ENCODE measurements at places on chromosomes 5 and 9.

GRCh38 chr5:115516372-115516771, 28.2 kb downstream of the FEM1C start:
- no peak for DNase-seq

- no peak for DNase-seq
These were observed 36.4 kb upstream of the TBC1D2 start for GRCh38 chr9:98291820-98292219.

DNA sequence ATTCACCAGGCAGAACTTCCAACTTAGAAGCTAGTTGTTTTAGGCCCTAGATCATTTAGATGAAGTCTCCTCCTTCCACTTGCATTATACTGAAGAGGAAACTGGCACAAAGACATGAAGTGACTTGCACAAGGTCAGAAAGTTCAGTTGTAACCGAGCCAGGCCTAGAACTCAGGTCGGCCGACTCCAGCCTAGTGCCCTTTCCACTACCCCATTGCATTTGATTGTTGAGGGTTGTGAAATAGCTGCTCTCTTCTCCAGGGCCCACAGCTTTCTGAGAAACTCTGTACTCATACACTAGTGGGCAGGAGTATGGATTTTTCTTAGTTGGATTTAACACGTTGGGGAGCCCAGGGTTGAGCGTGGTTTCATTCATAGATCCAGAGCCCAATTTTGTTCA, 5.6 kb downstream of the ZNF462 start:
- DNase-seq: peak; percentile 45

DNA sequence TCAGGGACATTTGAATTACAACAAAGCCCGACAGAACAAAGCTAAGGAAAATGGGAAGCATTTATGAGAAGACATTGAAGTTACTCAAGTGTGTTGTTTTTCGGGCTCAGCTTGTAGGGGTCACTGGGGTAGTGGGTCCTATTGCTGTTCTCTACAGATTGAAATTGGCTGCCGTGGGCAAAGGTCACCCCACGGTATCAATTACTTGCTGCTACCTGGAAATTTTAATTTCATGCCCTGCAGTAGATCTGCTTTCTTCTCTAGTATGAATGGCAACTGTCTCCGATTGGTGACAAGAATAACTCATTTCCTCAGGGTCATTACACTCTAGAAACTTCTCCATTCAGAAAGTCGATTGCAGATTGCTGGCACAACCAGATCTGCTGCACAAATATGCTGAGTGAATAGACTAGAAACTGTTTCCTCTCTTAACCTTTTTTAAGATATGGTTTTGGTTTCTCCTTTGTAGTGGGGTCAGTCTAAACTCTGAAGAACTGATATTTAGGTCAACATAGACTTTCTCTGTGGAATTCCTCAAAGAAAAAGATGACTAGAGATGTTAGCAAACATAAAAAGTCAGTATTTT, 454.1 kb downstream of the ARHGEF28 start:
- DNase-seq: no peak

DNA sequence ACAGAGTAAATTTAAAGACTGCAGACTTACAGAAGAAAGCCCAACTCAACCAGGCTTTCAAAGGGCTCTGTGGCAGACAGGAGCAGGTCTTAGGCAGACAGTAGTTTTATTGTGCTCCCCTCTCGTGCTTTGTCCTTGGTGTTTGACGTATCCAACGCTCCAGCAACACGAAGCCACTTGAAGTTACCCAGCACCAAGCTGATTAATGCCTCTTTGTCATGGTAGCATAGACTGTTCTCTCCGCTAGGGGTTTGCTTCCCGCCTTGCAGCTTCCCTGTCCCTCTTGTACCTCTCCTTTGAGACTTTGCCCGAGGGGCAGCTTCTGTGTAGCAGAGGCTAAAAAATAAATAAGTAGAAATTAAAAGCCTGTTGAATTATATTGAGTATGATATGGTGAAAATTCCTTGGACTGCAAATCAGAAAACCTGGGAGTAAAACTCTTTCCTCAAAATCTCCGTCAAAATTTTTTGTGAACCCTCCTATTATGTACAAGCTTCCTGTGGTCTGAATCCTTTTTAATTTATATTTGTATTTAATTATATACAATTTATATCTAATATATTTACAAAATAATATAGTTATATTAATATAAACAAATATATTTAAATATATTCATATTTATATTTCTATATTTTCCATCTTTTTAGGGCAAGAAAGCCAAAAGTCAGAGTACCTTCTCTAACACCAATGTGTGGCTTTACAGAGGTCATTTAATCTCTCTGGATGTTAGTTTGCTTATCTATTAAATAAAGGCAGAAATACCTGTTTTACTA, 405.4 kb downstream of the DMAC1 start:
- no peak for DNase-seq

DNA sequence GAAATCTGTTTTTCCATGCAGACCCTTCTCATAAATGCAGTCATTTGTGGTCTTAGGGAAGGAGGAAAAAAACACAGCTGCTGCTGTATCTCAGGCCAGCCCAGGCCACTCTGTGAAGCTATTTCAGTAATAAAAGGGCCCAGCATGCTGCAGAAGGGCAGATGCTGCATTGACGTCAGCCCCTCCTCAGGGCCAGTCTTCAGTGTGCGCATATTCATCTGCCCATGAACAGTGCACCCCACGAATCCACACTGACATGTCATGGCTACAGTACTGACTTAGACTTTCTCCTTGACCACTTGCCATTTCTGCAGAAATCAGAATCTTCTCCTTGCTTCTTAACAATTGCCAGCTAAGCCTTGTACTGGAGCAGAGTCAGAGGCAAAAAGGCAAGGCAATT, 304.7 kb downstream of the GABRG2 start:
- DNase-seq: no peak

- no peak for DNase-seq
These were observed 43.0 kb upstream of the BOD1 start for GRCh38 chr5:173659423-173659822.

- no peak for DNase-seq
These were observed 89.7 kb upstream of the OSMR start for GRCh38 chr5:38756068-38756467.

DNA sequence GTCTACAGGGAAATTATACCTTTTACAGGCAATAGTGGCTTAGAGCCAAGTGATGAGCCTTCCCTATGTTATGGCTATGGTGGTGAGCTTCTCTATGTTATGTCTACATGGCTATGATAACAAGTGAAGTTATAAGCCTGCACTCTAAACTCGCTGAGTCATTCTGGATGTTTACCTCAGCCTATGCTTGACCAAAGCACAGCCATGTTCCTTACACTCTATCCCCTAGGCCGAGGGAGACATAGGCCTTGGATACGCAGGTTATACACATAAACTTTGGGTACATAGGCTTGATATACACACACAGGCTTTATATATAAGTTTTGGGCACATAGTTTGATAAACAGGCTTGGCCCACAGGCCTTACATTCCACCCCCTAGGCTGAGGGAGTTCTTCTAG, 13.8 kb downstream of the DMAC1 start:
- no peak for DNase-seq

- no peak for DNase-seq
These were observed 1.0 kb upstream of the UBTD2 start for GRCh38 chr5:172284611-172284980.

- no peak for DNase-seq
These were observed 34.5 kb upstream of the GABRP start for GRCh38 chr5:170748951-170749471.

DNA sequence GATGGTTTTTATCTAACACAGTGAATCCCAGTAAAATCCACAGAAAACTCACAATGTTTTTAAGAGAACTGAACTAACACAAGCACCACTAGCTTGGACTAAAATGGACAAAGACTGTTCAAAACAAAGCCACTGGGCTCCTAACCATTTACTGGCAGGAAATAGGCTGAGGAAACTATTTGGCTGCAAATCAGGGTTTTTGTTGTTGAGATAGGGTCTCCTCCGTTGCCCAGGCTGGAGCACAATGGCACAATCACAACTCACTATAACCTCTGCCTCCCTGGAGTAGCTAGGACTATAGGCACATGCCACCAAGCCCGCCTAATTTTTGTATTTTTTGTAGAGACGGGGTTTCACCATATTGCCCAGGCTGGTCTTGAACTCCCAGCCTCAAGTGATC, 99.7 kb downstream of the THBS4 start:
- no peak for DNase-seq

DNA sequence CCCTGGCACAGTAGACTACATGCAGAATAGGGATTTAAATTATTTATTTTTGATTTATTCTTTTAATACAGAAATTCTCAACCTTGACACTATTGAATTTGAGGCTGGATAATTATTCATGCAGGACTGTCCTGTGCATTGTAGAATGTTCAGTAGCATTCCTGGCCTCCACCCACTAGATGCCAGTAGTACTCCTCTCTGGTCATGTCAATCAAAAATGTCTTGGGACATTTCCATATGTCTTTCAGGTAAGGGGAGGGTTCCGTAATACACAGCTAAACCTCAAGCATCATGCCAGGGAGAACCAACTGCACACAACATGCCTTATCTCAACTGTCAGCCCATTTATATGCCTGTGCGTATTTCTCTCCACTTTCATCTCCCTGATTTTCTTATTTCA, 231.8 kb downstream of the BRINP1 start:
- DNase-seq: no peak

DNA sequence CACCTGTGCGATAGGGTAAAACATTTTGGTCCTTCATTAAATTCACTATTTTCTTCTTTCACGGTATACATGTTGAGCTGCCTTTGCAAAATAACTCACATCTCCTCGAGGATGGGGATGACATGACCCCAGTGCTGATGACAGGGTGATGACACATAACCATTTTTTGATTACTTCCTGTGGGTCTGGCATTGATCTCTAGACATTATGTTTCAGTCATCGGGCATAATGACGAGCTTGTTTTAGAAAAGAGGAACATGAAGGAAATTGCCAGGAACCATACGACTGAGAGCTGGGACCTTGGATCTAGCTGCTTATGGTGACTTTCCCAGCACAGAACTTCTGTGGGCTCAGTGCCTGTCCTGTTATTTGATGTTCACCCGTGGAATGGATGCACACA, 25.2 kb downstream of the COL5A1 start:
- DNase-seq: no peak

- DNase-seq: no peak
These were observed 8.9 kb upstream of the NKX2-5 start for GRCh38 chr5:173243831-173244305.

DNA sequence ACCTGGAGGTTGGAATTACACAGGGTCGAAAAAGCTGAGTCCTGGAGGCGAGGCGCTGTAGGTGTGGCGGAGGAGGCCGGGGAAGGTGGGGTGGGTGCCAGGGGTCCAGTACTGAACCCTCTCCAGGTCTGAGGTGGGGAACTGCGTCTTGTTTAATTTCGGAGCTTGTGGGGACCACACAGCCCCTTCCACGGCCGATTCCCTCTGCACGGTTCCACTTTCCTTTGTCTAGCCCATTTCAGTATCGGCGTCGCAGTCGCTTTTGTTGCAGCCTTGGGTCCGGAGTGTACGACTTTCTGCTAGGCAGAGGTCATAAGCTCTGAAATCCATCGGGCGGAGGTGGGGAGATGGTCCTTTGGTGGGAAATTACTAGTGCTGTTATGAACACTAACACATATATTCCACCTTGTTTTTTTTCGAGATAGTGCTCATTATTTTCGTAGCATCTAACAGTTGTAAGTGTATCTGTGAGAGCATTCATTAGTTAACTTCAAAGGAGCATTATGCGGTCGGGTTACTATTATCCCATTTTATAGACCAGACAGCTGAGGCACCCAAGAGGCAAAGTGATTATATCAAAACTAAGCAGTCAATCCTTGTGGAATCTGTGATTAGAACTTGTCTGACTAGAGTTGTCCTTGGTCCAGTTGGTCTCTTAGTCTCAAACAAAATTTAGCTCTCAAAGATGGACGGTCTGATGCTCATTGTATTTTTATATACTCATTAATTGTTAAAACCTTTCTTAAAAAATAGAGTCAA, 737 bp downstream of the RNF180 start:
- DNase-seq: peak; percentile 13

DNA sequence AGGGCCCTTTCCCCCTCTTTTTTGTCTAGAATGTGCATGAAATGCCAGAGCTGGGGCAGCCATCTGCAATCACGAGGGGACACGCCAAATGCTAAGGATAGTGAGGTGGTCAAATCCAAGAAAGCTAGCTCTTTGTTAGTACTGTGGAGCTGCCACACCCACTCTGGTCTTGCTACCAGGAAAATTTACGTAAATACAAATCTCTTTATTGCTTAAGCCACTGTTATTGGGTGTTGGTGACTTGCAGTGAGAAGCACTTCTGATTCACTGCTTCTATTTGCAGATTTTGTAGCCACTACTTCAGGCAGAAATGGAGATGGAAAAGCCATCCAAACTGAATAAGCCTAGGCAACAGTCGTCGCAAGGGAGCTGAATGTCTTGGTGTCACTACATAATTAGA, 25.6 kb upstream of the SUSD1 start:
- no peak for DNase-seq

GRCh38 chr5:87139795-87140194, 127.9 kb upstream of the RASA1 start:
- no peak for DNase-seq

DNA sequence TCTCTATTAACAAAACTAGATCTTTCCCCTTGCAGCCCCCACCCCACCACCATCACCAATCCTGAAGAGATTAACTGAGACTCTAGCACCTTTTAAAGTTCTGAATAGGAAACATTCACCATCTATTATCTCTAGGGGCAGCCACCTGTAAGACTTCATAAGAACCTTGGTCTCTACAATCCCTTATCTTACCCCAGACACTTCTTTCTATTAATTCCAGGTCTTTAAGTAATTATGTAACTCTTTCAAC, 180.2 kb upstream of the FBXL17 start:
- no peak for DNase-seq

DNA sequence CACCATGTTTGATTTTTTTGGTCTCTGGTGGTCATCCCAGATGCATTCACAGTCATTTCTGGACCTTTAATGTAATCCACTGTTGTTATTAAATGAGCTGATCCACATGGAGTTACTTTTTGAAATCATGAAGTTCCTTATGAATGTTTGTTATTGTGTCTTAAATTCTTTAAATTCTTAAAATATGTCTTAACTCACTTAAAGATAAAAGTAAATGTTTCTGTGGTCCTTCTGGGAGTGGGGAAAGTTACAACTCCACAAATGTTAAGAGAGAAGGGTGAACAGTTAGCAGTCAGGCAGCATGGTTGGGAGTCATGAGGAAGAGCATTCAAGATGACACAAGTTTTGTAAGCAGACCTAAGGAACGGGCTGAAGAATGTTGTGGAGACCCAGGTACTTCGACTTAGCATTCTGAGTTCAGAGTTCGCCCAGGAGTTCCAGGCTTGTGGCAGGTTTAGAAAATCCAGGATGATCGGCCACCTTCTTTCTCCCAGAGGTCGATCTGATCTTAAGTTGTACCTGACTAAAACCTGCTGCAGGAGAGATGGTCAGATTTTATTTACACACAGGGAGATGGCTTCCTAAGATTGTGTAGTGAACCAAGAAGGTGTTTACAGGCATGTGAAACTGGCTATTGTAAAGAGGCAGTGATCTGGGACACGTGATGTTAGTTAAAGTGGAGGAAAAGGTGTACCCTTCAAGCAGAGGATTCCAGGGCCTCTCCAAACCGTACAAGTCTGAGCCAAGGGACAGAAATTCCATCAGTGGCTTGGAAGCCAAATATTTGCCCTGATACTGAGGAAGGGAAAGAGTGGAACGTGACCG, 17.2 kb downstream of the SLC1A1 start:
- no peak for DNase-seq
